Foreskin fibroblast (primary cell): ENCODE measurements at places on chromosomes 13 and 19.
A peak's percentile ranks its signal among the peaks of the same experiment; 100 is the strongest.

- no peak for DNase-seq
Observed at GRCh38 chr13:89738072-89738471, 1609.4 kb upstream of the MIR17HG start.

GRCh38 chr13:109100705-109101304, 471.4 kb downstream of the MYO16 start:
- no peak for DNase-seq

DNA sequence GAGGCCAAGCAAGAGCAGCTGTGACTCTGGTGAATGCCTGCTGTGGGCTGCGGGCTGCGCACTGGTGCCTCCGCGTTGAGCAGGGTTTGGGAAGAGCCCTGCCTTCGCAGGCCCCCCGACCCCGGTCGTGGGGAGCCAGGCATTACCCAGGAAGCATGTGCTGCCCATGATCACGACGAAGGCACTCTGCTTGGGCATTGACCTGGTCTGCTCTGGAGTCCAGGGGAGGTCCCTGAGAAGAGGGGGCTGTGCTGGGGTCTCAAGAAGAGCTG, 19.2 kb downstream of the RANBP3 start:
- DNase-seq: no peak

DNA sequence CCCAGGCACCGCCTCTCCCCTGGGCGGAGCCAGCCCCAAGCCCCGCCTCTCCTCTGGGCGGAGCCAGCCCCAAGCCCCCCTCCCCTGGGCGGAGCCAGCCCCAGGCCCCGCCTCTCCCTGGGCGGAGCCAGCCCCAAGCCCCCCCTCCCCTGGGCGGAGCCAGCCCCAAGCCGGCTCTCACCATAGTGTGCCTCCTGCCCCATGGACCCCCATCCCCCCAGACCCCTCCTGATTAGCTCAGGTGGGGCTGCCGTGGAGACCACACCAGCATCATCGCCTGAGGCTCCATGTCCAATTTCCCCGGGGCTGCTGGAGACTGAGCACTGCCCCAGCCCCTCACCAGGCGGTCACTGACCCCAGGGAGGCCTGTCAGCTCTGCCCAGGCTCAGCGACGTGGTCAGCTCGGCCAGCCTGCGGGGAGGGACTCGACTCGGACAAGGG, 4.2 kb upstream of the MADCAM1 start:
- no peak for DNase-seq

GRCh38 chr13:114128624-114129522, 3.5 kb downstream of the RASA3 start:
- DNase-seq: peak; percentile 82

- DNase-seq: peak; percentile 72
Observed at GRCh38 chr13:76677043-76677442, 209.2 kb downstream of the KCTD12 start.

- DNase-seq: no peak
Observed at GRCh38 chr19:54684527-54684926, 21.7 kb downstream of the LILRB4 start.

GRCh38 chr19:28869459-28869858, 343.5 kb downstream of the UQCRFS1 start:
- DNase-seq: no peak

DNA sequence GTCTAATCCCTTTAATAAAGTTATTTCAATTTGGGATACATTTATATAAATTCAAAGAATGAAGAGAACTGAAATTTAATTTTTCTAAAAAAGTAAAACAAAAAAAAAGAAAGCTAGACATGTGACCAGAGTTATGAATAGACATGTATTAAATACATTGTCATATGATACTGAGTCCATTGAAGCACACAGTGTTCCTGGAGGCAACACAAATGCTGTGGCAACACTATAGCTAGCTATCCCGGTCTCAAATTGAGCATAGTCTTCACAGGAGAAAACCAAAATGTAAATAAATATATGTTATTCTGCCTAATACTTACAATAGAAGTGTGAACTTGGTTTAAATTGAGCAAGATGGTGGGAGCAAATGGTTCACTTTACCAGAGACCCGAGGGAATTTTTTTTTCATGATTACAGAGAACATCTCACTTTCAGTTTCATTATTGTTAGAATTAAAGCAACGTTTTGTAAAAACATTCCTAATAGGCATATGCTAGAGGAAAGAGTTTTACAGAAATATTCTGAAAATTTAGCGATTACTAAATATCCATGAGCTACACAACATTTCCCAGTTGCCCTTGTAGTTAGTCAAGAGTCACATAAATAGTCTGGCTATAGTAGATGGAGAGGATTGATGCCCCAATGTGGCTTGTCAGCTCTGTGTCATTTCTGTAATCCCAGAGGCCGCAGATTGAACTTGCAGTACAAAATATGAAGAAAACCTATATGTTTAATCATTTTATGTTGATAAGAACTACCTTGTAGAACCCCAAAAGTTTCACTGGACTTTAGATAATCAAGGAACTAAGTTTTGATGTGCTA, 775.7 kb upstream of the SPRY2 start:
- no peak for DNase-seq

- DNase-seq: no peak
Observed at GRCh38 chr19:13298565-13299481, 148.6 kb downstream of the IER2 start.

GRCh38 chr13:24683838-24684599, 3.8 kb downstream of the ATP12A start:
- peak; percentile 61 for DNase-seq

DNA sequence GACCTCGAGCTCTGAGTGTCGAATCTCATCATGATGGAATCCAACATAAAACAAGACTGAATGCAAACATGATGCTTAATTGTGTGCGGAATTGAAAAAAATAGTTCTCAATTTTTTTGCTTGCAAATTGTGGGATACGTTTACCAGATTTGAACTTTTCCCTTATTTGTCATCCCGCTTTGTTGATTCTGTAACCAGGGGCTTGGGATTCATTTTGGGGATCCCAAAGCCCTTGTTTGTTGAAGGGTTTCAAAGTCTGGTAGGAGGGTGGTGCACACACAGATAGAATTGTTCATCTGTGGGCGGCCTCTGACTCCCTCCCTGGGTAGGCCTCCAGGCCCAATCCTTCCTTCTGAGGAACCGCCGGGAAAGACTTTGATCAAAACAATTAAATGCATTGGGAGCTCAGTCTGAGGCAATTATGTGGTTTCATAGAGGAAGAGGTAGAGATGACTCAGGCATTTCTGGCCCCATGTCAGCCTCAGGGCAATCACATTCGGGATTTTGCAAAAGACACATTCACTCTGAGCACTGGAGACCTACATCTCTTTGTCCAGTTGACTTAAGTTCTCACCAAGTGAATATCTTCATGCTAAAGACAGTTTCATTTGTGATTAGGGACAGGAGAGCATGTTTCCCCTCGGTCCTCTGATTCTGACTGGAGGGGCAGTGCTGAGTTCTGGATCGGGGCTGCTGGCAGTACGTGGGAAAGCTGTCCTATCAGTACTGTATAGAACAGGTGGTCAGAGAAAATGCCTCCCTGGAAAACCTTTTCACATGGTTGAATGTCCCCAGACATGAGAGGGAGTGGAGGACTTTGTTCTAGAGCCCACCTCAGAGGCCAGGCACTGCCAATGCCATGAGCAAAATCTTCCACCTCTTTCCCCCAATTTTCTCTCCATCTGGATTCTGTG, 27.8 kb upstream of the IGFL4 start:
- DNase-seq: peak; percentile 96

- peak; percentile 81 for DNase-seq
Observed at GRCh38 chr13:101529422-101529821, 76.9 kb downstream of the ITGBL1 start.

DNA sequence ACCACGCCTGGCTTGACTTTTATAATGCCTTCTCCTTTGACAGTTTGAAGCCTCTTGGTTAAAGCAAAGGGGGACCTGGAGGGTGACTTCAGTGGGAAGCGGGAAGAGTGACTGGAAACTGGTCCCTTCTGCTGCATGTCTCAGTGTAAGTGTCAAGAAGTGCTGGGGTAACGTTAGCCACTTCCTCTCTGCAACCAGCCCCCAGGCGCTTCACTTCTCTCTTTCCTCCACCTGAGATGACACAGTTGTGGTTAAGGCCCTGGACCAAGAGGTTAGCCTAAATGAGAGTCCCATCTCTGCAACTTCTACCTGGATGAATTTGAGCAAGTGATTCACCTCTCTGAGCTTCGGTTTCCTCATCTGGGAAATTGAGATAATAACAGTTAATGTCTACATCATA, 16.3 kb downstream of the LEUTX start:
- DNase-seq: no peak

GRCh38 chr13:40404967-40405716, 261.3 kb downstream of the FOXO1 start:
- DNase-seq: no peak

DNA sequence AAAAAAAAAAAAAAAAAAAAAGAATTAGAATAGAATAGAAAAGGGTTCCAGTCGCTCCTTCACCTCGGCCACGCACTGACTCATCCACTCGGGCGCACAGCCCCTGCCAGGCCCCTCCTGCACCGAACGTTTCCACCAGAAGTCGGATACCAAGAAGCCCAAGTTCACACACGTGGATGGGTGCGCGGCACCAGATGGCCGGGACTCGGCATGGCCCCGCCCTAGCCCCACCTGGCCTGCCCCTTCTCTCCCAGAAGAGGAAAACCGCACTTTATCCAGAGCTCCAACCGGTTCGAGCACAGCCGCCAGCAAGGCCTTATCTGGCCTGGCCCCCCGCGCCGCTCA, 5.9 kb downstream of the PRR36 start:
- no peak for DNase-seq

DNA sequence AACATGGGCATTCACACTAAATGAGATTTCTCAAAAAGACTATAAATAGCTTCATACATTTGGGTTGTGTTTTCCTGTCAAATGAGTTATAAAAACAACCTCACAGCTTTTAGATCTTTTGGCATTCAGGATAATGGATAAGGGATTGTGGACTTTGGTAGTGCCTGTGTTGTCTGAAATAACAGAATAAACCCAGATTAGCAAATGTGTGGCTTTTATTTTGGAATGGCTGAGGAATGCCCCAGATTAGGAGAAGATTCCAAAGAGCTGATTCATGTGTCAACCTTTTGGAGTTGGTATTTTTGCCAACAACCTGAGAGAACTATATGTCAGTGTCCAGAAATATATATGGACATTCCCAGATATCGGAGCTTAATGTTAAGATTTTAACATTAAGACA, 164.7 kb downstream of the MTUS2 start:
- DNase-seq: no peak

DNA sequence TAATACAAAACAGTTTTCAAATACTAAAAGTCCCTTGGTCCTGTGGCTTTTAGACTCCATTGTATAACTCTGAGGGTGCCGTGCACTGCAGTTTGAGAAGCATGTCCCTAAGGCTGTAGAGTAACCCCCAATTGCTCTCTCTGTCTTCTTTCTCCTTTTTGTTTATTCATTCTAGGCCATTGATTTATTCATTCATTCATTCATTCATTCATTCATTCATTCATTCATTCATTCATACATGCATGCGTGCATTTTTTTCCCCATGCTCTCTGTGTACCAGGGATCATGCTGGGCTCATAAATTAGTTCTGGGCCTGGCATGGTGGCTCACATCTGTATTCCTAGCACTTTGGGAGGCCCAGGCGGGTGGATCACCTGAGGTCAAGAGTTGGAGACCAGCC, 19.3 kb downstream of the PRR22 start:
- no peak for DNase-seq

- peak; percentile 99 for DNase-seq
Observed at GRCh38 chr19:10334588-10335351, 1.4 kb upstream of the RAVER1 start.

- no peak for DNase-seq
Observed at GRCh38 chr13:113742445-113743120, 16.4 kb upstream of the TMEM255B start.

GRCh38 chr13:48560657-48561337, 27.9 kb upstream of the RCBTB2 start:
- DNase-seq: no peak

DNA sequence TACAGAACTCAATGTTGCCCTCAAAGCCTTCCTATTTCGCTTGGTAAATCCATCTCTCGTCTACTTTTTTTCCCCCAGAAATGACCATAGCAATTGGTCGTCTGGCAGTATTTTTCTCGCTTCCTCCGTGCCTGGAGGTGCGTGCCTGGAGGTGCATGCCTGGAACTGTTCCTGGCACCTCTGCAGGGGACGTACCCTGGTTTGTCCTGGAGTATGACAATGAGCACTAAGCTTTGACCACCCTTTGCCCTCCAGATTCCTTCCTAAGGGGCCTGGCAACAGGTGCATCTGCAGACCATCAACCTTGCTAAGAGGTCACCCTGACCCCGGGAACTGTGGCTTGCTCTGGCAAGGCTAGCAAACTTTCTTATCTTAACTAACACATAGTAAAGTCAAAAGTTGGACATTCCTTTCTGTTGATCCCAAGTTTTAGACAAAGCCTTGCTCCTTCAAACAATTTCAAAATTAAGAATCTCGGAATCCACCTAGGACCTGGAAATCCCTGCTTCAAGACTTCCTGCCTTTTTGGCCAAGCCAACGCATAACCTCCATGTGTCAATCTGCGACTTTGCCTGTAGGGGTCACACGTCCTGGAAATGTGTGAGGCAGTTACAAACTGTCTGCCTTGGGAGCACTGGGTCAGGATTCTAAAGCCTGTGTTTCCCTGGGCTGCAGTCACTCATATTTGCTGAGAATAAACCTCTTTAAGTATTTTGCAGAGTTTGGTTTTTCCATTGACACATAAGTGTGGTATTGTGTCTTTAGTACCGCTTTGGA, 28.8 kb upstream of the TUBGCP3 start:
- DNase-seq: peak; percentile 69
